Right cardiac atrium (tissue), 5 donors: ENCODE measurements at places on chromosomes 5 and 9.
A peak's percentile ranks its signal among the peaks of the same experiment; 100 is the strongest.

- peak; percentile 69 for DNase-seq
Observed at GRCh38 chr5:116575326-116576052, 866 bp upstream of the SEMA6A start.

DNA sequence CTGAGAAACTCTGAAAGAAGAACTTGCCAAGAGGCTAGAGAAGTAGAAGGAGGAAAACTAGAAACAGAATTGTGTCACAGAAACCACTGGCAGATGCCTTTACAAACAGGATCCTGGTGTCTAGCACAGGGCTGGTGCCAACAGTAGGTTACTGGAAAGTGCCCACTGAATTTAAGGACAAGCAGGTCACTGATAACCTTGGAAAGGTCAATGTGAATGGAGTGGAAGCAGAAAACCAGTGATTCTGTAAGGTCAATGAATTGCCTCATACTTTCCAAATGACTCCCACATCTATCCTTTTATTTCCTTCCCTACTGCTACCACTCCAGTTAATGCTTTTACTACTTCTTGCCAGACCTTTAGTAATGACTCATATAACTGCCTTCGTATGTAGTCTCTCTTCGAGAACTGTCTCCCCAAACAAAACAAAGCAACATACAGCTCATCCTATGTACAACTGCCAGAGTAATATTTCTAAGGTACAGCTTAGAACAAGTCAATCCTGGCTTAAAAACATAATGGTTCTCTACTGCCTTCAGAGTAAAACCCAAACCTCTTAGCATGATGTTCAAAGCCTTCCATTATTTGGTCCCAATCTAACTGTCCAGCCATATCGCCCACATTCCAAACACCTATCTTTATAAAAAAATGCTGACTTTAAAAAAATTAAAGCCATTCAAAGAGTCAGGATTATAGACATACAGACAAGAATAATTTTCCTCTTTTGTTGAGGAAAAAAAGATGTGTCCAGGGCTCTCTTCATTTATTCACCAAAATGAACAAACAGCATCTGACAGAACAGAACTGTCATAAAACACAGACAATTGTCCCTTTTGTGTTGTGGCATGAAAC, 52.5 kb downstream of the NR3C1 start:
- DNase-seq, result no peak

GRCh38 chr9:34558919-34559623, 30.5 kb downstream of the CNTFR start:
- no peak for DNase-seq

GRCh38 chr5:10700516-10700915, 60.5 kb downstream of the DAP start:
- DNase-seq, result no peak

DNA sequence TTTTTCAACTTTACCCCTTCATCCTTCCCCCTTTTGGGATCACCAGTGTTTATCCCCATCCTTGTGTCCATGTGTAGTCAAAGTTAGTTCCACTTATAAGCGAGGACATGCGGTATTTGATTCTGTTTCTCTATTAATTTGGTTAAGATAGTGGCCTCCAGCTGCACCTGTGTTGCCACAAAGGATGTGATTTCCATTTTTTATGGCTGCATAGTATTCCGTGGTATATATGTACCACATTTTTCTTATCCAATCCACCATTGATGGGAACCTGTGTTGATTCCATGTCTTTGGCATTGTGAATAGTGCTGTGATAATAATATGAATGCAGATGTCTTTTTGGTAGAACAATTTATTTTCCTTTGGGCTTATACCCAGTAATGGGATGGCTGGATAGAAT, 252.4 kb downstream of the ARRDC3 start:
- no peak for DNase-seq

DNA sequence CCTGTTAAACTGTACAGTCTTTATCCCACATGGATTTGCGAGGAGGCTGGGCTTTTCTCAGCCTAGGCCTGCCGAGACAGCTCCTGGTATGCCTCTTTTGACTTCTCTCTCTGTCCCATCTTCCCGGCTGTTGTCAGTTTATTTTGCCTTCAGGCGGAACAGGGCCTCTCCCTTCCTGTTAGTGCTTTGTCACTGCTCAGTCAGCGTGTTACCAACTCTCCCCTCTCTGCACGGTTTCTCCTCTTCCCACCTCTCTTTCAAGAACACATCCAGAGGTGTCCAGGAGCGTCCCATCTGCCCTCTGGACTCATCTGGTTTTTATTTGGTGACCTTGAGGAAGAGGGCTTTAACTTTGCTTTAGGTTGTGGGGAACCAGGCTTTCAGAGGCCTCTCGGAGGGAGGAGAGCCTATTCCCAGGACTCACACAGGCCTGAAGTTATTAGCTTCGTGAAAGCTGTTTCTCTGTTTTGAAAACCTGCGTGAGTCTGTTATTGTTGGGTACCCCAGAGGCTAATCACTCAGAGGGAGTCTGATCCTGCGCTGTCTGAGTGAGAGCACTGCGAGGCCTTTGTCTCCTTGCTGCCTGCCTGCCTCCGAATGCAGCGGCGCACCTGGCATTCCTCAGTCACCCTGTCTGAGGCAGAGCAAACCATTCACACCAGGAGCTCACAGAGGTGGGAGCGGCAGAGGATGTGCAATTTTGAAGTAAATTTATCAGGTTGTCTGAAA, 234.4 kb upstream of the MPDZ start:
- peak; percentile 38 for DNase-seq

GRCh38 chr5:173496129-173496882, 120.1 kb downstream of the BOD1 start:
- DNase-seq, result peak; percentile 86

DNA sequence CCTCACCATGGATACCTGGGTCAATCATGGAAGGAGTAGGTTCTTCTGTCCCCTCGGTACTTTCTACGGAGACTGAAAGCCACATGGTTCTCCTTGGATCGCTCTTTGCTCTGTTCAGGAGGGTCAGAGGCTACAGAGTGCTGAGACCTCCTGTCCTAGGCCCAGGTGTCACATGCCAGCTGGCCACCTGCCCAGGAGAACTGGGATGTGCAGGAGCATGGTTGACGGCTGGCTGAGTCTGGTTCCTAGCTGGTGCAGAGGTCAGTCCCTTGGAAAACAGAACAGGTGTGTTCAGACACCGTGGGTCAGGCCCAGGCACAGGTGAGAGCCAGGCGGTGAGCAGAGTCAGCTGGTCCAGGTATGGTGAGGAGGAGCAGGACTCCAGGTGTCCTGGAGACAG, 416.3 kb downstream of the IRX1 start:
- no peak for DNase-seq

DNA sequence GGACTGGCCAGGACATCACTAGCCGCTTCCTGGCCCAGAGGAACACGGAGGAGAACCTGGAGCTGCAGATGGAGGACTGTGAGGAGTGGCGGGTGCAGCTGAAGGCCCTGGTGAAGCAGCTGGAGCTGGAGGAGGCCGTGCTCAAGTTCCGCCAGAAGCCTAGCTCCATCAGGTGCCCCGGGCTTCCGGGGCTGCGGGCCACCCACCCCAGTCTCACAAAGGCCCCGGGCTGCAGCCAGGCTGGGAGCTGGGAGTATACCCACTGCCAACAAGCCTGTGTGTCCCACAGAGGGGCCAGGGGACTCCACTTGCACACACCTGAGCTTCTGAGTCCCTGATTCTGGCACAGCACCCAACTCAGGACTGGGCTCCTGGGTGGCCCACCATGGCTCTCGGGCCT, 1.7 kb upstream of the RABL6 start:
- DNase-seq, result no peak

DNA sequence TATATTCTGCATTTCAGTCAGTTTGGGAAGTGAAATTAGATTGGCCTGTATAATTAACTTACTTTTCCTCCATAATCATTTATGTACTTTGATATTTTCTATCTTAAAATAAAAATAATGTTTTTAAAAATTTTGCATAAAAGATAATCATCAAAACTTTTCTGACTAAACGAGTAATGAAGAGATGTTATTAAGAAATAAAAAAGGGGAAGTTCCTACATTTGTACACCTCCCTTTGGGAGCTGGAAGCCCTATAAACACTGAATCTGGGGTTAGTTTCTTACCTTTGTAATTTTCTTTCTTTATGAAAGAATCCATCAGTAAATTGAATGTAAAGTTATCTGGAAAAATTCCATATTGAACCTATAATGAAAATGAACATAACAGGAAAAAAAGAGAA, 86.2 kb downstream of the MRPS27 start:
- no peak for DNase-seq

- no peak for DNase-seq
Observed at GRCh38 chr5:69292306-69292705, 40.3 kb downstream of the CCDC125 start.

DNA sequence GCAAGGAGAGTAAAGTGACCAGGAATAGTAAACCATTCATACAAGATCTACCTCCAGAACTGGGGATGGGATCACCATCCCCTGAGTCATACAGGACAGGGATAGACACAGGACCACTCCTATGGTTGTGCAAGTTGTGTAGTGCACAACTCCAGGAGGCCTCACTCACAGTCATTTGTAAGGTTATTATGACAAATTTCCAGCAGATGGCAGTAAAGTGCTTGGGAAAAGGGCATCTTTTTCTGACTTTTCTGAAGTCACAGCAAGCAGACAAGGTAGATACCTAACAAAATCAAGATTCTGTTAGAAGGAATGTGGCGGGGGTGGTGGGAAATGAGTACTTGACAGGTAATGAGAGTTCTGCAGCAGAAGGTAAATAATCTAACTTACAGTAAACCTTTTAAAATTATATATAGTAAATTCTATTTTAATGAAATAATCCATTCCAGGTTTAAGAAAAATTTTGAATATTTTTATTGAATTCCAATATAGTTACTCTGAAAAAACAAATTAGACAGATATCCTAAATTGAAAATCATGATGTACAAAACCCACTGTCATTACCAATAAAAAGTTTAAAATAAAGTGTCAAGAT, 16.7 kb upstream of the KIF27 start:
- no peak for DNase-seq

DNA sequence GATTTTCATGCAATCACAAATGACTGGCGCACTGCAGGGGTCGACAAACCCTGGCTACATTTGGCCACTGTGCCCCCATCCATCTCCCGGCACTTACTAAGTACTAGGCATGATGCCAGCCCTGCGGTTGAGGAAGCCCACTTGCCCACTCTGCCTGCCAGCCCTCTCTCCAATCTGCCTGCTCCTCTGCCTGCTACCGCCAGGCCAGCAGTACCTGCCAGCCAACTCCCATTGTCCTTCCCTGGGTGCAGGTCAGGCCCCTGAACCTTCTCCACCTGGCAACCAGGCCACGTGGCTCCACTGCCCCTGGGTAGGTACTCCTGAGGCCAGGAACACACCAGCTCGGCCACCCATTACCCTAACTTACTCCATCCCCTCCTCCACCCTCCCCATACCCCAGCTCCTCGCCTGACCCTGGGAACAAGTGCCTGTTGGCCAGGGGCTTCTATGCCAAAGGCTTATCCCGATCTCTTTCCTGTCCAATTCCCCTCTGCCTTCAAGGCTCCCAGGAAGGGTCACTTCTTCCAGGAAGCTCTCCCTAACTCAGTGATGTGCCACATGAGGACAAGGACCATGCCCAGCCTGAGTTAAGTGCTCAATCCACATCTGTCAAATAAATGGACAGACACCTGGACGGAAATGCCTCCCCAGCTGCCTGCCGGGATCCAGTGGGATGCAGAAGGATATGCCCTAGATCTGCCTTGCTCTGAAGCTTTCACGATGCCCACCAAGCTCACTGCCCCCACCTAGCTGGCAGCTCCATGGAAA, 6.6 kb downstream of the EEIG1 start:
- no peak for DNase-seq

DNA sequence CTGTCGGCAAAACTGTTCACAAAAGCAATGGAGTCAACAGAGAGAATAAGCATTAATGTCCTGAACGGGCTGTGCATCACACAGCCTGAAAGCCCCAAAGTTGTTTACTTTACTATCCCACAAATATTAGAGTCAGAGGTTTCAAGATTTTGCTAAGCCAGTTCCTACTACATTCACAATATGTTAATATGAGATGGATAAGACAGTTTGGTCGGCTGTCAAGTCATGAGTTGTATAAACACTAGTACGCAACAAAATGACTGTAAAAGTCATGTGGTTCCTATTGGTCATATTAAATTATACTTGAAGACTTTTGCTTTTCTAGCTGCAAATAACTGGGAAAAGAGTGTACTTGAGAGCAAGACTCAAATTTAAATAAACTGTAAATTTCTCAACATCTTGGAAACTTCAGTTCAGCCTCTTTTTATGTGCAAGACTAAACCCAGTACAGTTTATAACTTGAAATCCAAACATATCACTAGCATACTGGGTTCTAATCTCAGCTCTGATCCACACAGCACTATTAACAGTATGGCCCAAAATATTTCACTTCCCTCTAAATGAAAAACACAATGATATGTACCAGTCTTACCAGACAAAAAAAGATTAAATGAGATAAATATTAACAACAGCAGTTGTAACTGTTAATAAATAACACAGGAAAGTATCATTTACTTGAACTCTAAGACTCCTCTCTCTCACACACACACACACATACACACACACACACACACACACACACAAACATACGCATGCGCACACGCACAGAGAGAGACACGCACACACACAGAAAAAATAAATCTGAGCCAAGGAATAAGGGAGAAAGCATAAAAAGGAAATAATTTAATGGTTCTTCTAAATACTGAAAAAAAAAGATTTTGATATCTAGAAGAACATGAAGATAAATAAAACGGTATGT, 33.1 kb downstream of the FANCC start:
- DNase-seq, result no peak

- DNase-seq, result peak; percentile 37
Observed at GRCh38 chr9:131593091-131593820, 47.9 kb downstream of the PRRT1B start.

DNA sequence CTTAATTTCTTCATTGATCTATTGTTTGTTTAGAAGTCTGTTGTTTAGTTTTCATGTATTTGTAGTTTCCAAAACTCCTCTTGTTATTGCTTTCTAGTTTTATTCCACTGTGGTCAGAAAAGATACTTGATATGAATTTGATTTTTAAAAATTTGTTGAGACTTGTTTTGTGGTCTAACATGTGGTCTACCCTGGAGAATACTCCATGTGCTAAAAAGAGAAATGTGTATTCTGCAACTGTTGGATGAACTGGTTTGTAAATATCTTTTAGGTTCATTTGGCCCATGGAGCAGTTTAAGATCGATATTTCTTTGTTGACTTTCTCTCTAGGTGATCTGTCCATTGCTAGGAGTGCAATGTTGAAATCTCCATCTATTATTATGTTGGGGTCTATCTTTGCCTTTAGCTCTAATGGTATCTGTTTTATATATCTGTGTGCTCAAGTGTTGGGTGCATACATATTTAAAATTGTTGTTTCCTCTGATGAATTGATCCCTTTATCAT, 150.6 kb upstream of the ATP10B start:
- no peak for DNase-seq

DNA sequence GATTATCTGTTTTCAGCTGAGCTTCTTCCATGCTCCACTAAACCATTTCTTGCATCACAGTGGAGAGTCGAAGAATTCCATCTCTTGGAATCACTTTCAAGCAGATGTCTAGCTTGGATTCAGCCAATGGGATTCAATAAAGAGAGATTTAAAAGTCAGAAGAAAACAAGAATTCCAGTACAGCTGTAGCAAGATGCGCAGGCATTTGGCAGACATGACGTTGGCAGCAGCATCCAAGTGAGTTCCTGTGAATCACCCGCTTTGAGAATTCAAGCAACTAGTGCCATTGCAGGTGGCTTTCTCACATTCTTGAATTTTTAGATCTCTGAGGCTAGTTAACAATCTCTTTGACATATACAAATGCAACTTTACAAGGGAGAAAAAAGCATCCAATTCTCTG, 467.0 kb downstream of the CDH10 start:
- no peak for DNase-seq
